DMS 273 treated with DMSO at 0.1 percent for 48 hours (cell line): ENCODE measurements at places on chromosomes 4 and X.
A peak's percentile ranks its signal among the peaks of the same experiment; 100 is the strongest.

DNA sequence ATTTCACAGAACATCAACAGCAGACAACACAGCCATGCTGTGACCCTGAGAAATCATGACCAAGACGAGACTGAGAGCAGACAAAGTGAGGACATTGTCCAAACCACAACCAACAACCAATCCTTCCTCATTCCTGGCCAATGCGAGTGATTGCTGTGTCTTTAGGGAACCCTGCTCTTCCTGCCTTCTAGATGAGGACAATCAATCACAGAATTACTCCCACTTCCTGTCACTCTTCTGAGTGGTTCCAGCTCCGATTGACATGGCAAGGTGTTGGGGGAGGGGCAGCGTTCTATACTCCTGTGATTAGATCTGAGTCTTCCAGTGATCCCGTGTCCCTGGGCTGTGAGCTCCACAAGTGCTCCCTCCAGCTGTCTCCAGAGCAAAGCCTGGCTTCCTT, 227.8 kb downstream of the STIM2 start:
- DNase-seq = no peak

GRCh38 chr4:122960611-122961000, 38.2 kb upstream of the NUDT6 start:
- no peak for DNase-seq

- no peak for DNase-seq
Observed at GRCh38 chr4:183471946-183472708, 27.7 kb downstream of the CDKN2AIP start.

DNA sequence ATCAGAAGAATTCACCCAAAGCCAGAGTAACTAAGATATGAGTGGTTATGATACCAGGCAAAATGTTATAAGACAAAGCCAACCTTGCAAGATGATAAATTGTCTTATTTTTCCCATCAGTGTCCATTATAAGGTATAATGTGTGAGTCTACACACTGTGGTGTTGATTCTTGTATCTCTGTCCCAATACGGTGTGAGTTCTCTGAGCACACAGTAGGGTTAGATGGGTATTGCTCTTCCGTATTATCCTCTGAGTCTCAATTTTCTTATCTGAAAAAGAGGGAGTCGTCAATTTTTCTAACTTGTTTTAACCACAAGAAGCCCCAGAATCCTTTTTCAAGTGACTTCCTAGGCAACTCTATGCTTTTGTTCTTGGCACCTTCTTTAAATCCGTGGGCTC, 69.9 kb downstream of the HMGB2 start:
- no peak for DNase-seq

- DNase-seq = no peak
Observed at GRCh38 chr4:123452616-123453015, 56.0 kb downstream of the SPRY1 start.

GRCh38 chr4:304969-305680, at the start of gene ZNF732:
TSS of gene ZNF732 (minus strand) at chr4:305474. CDS start at chr4:305310, 164 bp downstream.
- peak; percentile 45 for DNase-seq

DNA sequence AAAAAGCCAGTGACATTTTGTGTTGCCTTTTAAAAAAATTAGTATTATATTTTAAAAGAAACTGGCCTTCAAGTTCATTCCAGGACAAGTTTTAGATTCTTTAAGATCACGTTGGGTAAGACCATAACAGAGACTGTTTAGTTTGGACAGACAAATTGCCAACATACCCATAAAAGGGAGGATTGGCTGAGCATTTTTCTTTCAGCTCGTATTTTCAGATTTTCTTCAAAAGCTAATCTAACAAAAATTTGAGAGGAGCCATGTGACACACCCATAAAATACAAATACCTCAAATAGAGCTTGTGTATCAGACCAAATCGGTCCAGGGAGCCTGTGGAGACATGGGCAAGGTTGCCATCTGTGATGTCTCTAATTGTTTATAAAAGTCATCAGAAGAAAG, 74.6 kb upstream of the C1QTNF7 start:
- DNase-seq = no peak

- no peak for DNase-seq
Observed at GRCh38 chrX:149715468-149715867, 3.6 kb downstream of the MAGEA11 start.

DNA sequence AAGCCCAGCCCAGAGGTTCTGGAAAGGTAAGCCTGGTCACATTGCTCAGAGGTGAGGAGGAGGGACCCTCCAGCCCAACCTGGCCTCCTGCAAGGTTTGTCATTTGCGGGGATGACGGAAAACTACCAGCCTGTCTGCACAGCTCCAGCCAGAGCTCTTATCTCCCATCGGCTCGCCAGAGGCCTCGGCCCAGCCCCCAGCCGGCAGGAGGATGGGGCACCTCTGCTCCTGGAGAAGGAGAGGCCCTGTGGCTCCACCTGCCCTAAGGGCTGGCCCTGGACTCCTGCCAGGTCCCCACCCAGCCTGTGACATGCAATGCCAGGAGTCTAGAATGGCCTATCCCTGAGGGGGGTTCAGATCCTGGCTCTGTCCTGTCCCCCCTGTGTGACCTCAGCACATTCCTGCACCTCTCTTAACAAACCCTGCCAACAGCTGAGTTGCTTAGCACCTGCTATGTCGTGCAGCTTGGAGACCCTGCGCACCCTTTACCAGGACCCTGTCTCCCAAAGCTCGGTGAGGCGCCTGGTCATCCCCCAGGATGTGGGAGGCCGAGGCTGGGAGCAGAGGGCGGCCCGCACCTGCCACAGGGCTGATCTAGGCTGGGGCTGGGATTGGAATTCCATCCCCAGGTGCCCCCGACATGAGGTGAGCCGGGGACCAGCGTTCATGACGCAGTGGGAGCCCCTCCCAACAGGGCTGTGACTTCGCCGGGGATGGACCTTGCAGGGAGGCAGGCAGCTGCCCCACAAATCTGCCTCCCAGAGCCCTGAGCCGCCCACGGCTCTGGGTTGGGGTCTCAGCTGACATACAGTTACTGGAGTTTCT, 14.4 kb downstream of the ADRA2C start:
- DNase-seq = no peak
